Upper lobe of right lung (tissue), 1 donor: ENCODE measurements at places on chromosomes 12 and 14. TPM values are rescaled to one million over a fixed set of nuclear protein-coding genes. Genes with fewer than 3 reads are reported as not detected.

Gene IFI27
- 312 TPM for total RNA-seq

Gene SMIM41
- 6.1 TPM for total RNA-seq

Gene FGF6
- not detected for total RNA-seq

Gene WIF1
- total RNA-seq, result 171 TPM

Gene HELB
- 6.9 TPM for total RNA-seq
